Small intestine (tissue), 16 donors: ENCODE measurements at places on chromosomes 7 and 10. TPM values are rescaled to one million over a fixed set of nuclear protein-coding genes. Genes with fewer than 3 reads are reported as not detected.

Gene ARHGEF35
- 46.1 TPM for polyA plus RNA-seq

DNA sequence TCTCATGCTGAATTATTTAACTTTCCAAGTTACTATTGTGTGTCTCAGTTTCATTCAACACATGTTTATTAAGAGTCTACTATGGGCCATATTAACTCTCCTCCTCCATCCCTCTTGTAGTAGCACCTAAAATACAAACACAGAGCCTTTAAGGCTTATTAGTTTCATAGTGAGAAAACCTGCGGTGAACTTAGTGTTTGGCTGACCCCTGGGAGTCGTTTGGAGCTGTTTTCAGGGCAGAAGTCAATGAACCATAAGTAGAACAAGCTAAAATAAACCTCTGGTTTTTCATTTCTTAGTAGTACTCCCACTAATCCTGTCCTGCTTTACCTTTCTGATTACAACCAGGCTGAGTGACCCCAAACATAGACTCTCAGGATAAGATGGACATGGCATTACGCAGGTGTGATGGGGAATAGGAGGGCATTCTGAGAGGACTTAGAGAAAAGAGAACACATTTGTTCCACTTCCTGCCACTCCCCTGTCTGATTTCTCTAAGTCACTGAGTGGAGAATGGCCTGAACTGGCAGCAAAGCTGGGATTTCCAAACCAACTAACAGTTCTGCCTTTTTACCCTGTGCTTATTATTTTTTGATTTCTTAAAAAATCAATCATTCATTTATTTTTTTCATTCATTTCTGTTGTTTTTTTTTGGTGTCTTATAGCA, 74.5 kb downstream of the LRMDA start:
- no peak for DNase-seq

- peak; percentile 12 for DNase-seq
Observed at GRCh38 chr10:96025566-96025965, 17.8 kb upstream of the CCNJ start.

- peak; percentile 91 for DNase-seq
Observed at GRCh38 chr7:44637788-44638594, 31.6 kb downstream of the OGDH start.
